ENCODE measurements at places on chromosomes 6 and 20.

DNA sequence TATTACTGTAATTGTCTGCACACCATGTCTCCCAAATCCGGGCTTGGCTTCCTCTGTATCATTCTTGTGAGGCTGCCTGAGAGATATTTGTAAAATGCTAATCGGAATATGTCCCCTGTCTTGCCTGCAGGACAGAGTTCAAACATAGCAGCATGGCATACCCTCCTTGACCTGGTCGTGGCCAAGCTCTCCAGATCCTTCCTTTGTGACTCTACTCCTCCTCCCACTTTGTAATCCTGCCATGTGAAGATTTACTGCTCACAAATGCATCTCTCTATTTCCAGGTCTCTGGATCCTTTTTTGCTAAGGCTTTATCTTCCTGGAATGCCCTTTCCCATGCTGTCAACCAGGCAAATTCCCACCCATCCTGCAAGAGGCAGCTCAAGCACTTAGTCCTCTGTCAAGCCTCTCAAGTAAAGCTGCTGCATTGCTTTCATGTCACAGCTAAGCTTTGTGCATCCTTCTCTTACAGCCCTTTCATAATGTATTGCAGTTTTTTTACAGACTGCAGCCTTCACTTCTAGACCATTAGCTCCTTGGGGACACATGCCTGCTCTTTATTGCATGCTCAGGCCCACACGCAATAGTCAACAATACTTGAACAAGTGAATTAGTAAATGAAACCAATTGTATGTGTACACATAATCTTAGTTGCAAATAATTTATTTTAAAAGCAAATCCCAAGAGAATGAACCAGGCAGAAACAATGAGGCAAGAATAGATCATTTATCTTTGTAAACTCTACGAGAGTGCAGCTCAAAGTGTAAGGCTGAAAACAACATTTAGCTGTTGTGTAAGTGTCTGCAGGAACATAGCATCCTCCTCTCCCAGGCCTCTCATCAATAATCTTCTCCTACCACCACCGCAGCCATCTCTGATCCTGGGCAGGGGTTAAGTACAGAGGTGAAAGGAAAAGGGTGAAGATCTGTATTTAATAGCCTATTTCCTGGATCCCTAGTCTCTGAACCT is 45.8 kb downstream of the HIVEP2 start:
- no peak for DNase-seq

DNA sequence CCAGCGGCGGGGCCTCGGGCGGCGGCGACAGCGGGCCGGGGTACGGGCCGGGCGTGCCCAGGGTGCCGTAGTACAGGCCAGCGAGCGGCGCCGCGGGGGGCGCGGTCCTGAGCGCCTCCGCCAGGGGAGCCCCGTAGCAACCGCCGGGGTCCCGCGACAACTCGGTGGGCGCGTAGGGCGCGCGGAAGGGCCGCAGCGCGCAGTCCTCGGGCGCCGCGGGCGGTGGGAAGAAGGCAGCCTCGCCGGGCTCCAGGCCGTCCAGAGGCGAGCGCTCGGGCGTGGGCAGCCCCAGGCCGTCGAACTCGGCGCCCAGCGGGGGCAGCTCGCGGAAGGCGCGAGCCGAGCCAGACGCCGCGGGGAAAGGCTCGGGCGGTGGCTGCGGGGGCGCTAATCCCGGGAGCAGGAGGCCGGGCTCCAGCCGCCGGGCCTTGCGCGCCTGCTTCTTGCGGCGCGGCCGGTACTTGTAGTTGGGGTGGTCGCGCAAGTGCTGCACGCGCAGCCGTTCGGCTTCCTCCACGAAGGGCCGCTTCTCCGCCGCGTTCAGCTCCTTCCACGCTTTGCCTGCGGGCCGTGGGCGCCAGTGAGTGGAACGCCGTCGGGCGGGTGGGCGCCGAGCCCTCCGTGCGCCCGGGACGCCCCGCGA is 916 bp downstream of the SOX18 start:
- DNase-seq, result no peak

GRCh38 chr6:4805553-4806336 is 29.5 kb downstream of the CDYL start:
- DNase-seq, result peak; percentile 20

- no peak for DNase-seq
Measured at GRCh38 chr20:19594896-19595295, 163.2 kb upstream of the RIN2 start.

DNA sequence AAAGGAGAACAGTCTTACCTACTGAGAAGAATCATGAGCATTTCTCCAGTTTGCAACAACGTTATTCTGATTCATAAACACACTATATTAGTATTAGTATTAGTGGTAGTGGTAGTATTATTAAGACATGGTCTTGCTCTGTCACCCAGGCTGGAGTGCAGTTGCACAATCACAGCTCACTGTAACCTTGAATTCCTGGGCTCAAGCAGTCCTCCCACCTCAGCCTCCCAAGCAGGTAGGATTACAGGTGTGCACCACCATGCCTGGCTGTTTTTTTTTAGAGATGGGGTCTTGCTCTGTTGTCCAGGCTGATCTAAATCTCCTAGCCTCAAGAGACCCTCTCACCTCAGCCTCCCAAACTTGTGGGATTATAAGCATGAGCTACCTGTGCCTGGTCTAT is 363.5 kb downstream of the SAMD5 start:
- DNase-seq, result no peak

DNA sequence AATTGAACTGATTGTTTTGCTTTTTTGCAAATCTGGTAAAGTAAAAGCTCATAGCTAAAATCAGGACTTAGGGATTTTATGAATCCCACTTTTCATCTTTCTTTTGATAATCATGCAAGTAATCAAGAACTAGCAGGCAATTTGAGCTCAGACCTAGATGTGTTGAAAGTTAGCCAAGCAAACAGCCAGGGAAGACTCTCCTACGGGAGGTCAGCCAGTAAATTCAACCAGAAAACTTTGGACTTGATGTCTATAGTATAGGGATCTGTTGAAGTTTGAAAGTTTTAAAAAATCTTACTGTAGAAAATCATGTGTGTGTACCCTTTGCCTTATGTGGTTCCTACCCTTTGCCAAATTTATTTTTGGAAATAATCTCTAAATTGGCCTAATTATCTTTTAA is 95.0 kb upstream of the TPD52L1 start:
- DNase-seq, result no peak

- peak; percentile 52 for DNase-seq
Measured at GRCh38 chr20:34708621-34709043, 4.5 kb downstream of the TP53INP2 start.

DNA sequence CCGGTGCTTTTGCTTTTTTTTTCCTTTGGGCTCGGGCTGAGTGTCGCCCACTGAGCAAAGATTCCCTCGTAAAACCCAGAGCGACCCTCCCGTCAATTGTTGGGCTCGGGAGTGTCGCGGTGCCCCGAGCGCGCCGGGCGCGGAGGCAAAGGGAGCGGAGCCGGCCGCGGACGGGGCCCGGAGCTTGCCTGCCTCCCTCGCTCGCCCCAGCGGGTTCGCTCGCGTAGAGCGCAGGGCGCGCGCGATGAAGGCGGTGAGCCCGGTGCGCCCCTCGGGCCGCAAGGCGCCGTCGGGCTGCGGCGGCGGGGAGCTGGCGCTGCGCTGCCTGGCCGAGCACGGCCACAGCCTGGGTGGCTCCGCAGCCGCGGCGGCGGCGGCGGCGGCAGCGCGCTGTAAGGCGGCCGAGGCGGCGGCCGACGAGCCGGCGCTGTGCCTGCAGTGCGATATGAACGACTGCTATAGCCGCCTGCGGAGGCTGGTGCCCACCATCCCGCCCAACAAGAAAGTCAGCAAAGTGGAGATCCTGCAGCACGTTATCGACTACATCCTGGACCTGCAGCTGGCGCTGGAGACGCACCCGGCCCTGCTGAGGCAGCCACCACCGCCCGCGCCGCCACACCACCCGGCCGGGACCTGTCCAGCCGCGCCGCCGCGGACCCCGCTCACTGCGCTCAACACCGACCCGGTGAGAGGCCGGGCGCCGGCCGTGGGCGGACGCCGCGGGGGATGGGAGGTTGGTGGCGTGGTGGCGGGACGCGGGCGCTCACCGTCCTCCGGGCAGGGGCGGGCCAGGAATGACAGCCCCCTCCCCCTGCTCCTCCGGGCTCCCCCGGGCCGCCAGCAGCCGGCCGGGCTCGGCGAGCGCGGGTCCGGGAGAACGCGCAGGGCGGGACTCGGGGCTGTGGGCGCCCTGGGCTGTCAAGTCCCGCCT is 606 bp downstream of the ID4 start:
- DNase-seq, result peak; percentile 61

DNA sequence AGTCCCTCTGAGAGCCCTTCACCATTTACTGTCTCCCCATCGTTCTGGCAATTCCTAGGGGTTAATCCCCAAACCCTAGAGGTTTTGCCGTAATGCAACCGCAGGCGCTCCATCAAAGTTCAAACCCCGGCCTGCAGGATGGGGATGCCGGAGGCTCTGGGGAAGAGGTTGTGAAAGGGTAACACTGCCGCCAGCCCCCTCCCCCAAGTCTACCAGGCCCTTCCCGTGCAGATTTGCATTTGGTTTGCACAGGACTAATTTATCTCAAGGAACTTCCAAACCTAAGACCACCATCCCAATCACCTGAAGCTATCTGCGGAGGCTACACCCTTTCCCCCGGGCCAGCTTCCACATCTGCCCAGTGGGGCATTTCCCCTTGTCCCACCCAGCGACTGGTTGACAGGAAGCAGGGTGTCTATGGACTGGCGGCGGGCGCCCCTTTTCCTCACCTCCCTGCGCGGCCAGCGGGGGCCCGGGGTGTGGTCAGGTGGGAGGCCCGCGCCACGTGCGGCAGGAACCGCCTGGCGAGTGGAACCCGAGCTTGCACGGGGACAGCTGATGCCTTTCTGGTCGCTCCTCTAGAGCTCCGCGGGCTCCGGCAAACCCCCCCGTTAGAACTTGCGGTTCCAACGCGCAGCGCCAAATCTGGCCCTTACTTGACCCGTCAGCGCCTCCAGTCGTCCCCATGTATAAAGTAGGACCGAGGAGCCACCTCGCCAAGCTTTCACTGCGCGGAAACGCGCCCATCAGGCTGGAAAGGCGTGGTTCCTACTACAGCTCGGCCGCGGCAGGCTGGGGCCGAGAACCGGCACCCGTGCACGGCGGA is 9.4 kb upstream of the SLC4A11 start:
- peak; percentile 15 for DNase-seq

DNA sequence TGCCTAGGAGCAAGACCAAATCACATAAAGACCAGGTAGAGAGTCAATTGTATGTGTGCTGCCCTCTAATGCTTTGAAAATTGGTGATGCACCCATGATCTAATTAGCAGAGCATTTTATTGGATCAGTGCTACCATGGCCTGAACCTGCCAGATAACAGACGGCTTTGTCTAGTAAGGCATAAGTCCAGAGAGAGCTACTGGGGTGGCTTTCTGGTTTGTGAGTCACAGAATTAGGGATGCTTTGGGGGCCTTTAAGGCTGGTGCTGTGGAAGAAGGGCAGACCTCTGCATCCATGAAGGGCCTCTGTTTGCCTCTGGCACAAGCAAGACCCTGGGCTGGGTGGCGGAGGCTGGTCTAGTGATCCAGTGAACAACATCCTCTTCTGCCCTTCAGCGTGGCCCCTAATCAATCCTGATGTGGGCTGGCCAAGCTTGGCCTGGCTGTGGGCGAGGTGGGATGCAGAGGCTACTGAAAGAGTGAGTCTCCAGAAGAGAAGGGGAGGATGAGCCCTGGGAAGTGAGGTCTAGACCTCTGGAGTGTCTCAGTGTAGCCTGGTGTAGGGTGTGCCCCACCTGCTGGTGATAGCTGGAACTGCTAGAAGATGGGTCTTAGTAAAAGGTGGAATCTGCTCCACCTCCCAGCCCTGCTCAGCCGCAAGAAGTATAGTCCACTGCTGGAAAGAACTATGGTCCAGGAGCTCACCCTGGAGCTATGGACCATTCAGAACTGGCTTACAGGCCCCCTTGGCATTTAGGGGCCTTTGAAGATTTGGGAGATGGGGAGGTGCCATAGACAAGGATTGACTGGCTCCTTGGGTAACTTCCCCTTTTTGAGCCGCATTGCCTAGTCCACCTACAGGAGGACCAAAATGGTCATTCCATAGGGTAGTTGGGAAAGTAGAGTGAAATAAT is 36.7 kb upstream of the AAR2 start:
- DNase-seq, result peak; percentile 80
